ENCODE measurements at places on chromosomes 4 and X.

DNA sequence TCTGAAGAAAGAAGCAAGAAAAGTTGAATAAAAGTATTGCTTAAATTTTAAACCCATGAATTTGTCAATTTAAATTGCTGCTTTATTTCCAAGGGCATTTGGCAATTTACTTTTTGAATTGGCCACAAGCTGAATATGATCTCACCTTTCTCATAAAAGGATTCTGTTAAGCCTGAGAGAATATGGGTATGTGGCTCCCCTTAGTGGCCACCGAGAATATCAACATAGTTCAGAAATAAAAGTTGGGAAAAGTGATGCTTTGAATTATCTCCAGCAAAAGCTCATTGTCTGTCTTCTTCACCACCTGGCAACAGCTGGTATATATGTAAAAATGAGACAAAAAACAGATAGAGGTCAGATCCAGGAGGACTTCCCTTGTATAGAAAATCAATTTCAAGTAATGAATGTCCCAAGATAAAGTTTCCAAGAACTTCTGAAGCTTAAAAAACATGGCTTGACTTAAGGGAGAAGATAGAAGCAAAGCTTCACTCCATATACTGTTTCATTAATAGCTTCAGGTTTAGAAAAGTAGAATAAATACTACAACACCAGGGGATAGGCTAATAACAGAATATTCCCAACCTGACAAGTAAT lies 290.7 kb upstream of the FAM241A start:
- no peak for DNase-seq

GRCh38 chr4:7783541-7783940 lies 156.1 kb downstream of the AFAP1 start:
- no peak for DNase-seq

- DNase-seq, result no peak
Measured at GRCh38 chr4:161564230-161564834, 599.5 kb downstream of the FSTL5 start.

DNA sequence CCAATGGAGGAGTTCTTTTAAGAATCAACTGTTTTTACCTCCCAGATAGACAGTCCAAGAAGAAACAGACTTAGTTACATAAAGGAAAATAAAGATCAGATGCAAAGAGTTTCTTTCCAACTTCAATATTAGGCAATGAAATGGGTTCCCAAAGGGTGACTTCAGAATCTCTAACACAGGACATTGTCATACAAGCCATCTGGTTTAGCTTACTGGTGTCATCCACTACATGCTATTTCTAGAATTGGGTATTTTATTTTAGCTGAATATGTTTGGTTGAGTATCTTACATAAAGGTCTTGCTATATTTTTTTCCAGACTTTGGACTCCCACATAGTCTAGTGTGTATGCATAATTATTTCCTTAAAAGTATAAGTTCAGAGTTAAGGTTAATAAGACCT lies 162.1 kb upstream of the SLC7A11 start:
- DNase-seq, result no peak

GRCh38 chrX:151790481-151791160 lies 56.1 kb downstream of the CNGA2 start:
- no peak for DNase-seq

DNA sequence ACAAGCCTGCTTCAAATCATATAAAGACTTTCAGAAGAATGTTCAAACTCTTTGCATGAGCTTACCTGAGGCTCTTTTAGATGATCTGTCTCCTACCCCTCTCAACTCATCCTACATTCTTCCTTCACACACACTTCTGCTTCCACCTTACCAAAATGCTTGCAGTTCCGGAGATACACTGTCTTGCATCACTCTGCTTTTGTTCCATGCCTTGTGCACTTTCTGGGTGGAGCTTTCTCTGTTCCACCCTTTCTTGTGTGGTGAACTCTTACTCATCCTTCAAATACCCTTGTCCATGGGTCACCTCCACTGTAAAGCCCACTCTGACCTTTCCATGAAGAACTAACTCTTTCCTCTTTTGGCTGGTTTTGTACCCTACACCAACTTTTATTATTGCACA lies 18.4 kb upstream of the MGST2 start:
- DNase-seq, result no peak

- DNase-seq, result no peak
Measured at GRCh38 chrX:14903891-14904290, 30.7 kb downstream of the MOSPD2 start.

DNA sequence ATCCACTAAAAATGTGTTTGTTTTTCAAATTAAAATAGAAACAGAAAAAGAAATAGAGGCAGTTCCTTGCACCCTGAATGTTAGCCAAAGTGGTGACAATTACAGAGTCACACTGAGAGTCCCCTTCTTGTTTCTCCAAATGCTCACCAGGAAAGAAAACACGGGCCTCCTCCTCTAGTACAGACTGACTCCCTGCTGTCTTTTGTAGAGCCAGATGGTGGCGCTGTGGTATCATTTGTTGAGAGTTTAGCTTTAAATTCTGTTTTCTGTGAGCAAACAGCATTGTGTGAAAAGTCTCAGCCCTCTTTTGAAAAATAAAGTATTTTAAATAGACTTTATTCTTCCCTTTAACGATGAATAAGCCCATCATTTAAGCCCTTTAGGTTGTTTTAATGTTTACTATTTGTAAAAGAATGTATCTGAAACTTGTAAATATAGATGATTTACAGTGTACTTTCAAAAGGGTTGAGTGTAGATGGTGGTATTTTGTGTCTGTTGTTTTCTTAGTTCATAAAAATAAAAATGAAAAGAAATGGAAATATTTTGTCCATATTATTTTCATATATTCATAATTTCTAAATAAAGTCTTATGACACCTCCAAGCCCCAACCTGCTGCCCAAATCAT lies 36.9 kb upstream of the ATOH1 start:
- no peak for DNase-seq

DNA sequence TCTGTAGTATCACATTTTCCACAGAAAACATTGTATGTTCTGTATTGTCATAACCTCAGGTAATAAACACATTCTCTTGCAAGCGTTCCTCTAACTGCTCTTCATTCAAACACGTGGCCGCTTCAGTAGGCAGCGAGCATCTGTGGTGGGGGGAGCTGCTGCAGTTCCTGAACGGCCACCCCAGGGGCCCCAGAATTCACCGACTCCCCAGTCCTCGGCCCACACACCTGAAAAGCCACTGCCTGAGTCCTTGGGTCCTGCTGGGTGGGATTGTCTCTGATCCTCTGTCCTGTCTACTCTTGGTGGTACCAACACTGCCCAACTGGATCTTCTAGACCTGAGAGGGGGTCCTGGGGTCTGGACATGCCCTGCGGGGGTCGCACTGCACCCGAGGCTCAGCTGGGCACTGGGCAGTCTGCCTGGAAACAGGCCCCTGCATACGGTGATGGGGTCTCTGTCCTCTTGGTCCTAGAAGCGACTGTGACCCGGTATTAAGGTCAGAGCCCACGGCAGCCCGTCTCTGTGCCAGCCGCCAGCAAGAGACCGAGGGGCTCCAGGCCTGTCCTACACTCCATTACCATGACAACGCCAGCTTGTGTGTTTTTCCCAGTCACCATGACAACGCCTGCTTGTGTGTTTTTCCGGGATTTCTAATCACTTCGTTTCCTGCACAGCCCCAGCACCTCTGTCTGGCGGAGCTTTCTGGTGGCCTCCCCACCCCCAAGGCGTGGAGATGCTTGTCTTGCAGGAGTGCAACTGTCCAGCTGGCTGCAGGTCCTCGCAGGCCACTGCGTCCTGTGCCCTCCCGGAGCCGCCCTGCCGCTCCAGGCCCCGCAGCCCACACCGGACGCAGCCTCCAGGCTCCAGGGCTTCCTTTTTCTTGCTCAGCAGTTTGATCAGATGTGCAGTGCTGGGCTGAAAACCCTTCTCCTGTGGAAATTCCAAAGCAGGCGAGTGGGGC lies 16.0 kb downstream of the CTBP1 start:
- DNase-seq, result no peak

DNA sequence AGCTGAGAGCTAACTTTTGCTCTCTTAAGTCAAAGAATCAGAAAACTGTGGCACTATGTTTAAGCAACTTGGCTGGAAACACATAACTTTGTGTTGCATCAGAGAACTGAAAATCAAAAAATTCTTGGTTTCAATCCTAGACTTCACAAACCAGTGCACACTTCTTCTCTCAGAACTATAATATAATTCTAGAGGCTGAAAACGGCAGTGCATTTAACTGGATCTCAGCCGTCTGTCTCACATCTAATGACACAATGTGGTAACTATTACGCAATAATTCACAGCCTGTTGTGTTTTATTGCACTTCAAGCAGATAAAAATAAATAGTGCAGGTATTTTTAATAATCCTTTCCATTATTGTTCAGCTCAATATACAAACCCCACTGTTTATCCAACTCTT lies 260.6 kb upstream of the DIAPH2 start:
- no peak for DNase-seq

DNA sequence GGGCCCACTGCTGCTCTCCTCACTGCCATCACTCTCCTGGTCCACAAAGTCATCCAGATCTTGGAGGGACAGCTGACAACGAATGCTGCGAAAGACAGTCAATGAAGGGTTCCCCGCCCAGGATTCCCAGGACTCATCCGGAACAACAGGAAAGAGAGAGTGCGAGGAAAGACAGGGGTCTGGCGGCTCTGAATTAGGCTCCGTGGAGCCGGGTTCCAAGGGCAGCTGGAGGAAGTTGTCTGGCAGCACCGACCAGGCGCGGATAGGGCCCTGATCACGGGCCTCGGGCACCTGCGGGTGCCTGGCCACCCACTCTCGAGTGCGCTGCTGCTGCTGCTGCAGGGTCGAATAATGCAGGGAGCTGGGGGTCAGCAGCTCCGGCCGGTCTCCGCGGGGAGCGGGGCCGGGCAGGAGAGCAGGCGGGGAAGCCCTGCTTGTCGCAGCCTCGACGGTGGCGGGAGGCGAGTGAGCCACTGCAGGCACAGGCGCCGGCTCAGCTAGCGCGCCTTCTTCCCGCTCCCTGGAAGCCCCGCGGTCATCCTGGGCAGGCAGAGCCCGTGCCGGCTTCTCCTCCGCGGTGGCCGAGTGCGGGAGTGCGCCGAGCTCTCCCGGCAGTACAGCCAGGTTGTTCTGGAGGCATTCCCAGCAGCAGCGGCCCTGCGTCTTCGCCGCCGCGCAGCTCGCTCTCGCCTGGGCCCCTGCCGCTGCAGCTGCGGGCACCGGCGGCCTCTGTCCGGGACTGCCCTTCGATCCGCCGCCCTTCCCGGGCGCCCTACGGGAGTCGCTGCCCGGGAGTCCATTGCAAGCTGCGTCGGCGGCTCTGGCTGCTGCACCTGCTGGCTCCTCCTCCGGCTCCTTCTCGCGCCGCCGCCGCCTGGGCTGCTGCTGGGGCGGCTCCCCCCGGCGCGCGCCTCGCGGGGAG lies 1.1 kb downstream of the SOWAHB start:
- DNase-seq, result peak; percentile 17

GRCh38 chrX:7050271-7050670 lies 97.2 kb upstream of the STS start:
- DNase-seq, result no peak

DNA sequence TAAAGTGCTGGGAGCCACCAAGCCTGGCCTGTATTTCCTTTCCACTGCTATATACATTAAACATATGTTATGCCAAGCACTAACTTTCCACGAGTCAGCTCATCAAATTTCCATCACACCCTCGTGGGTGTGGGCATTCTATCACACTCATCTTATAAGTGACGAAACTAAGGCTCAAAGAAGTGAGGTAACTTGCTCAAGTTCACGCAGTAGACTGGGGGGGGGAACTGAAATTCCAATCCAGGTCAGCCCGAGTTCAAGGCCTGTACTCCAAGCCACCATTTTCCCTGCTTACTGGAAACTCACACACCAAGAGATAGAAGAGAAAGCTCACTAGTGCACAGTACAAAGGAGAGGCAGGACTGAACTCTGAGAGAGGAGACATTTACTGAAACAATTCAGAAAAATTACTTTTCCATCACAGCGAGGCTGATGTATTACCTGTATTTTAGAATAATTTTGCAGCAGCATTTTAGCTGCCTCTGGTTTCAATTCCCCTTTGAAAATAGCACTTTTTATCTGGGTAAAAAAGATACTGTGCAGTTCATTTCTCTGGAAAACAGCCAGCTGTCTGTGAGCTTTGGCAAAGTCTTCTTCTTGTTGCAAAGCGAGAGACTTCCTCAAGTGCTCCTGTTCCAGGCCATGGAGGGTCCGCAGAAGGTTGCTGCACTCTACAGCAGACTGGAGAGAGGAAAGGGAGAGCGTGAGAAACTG lies 76.8 kb downstream of the EVC2 start:
- no peak for DNase-seq

GRCh38 chr4:59979061-59979460 lies 1221.1 kb upstream of the ADGRL3 start:
- no peak for DNase-seq

DNA sequence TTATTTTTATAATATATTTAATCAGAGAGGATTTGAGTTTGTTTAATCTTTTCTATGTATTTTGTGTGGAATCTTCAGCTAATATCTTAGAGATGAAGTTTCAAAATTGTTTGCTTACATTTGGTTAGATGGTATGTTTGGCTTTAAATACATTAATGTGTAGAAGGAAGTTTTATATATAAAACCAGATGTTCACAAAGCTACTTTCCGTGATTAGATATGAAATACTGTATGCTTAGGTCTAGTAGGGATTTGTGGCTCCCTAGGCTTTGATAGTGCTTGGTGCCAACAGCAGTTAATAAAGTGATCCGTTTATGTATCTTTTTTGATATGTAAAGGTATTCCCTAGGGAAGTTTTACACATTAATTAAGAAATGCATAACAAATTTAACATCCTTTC lies 223.0 kb downstream of the ARHGAP10 start:
- no peak for DNase-seq

GRCh38 chrX:43562372-43562771 lies 93.7 kb upstream of the MAOA start:
- DNase-seq, result no peak

GRCh38 chrX:17214962-17215361 lies 160.0 kb upstream of the NHS start:
- DNase-seq, result no peak

All from stimulated activated naive CD4-positive, alpha-beta T cell (primary cell).